ENCODE measurements at places on chromosomes 2 and 18.
A peak's percentile ranks its signal among the peaks of the same experiment; 100 is the strongest.

DNA sequence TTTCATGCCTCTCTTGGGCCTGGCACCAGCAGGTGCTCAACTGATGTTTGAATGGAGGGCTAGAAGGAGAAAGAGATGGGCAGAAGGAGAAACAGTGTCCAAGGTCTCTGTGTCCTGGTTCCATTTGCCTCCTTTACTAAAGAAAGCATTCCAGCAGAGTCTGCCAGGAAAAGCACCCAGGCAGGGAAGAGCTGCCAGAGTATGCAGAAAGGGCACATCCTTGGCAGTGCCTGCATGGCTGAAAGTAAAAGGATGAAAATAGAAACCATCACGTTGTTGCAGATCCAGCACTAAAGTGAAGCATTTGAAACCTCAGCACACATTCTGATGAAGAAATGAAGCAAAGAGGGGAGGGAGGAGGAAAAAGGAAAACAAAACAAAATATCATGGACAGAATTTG, 142.2 kb downstream of the ESCO1 start:
- DNase-seq = no peak

- DNase-seq = no peak
Observed at GRCh38 chr2:227161947-227162346, 2.1 kb downstream of the COL4A4 start.

DNA sequence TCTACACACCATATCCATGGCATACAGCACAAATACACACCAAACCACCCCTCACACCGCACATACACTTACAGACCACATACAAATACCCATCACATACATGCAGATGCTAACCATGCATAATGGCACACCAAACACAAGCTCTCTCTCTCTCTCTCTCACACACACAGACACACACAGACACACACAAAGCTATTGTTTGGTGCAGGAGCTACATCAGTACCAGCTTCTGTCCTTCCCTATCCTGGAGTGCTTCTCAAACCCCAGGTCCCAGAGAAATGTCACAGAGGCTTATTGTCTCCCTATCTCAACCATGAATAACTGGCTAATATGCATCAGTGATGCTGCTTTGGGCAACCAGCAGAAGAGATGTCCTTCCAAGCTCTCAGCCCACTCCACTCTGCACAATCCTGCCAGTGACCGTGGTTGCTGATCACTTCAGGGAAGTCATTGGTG, 36.5 kb upstream of the ST3GAL5 start:
- no peak for DNase-seq

GRCh38 chr2:85803704-85804425, 50.1 kb downstream of the ATOH8 start:
- DNase-seq = no peak

- no peak for DNase-seq
Observed at GRCh38 chr2:228378696-228379425, 197.4 kb upstream of the SPHKAP start.

- DNase-seq = no peak
Observed at GRCh38 chr2:174121175-174121574, 127.2 kb downstream of the OLA1 start.

DNA sequence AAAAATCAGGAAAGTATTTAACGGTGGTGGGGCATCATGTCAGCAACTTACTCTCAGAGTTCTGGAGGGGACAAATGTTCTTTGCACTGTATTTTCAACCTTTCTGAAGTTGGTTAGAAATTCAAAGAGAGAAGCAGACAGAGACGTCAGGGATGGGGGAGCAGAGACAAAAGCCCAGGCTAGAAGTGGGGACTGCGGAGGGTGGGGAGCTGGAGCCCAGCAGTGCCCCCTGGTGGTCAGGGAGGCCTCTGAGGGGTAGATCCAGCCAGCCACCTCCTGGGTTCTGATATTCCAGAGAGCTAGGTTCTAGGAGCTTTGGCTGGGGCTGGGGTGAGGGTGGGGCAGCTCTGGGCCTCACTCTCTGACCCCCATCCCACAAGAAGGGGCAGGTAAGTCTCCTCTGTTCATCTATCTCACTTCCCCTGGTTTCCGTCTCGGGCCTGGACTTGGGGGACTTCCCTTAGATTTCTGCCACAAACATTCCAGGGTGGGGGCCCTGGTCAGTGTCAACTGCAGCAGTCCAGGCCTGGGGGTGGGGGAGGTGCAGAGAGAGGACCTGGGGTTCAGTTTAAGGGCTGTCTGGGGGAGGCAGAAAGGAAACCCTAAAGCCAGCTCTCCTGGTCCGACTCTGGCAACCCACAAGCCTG, 8.9 kb downstream of the TNS1 start:
- no peak for DNase-seq

DNA sequence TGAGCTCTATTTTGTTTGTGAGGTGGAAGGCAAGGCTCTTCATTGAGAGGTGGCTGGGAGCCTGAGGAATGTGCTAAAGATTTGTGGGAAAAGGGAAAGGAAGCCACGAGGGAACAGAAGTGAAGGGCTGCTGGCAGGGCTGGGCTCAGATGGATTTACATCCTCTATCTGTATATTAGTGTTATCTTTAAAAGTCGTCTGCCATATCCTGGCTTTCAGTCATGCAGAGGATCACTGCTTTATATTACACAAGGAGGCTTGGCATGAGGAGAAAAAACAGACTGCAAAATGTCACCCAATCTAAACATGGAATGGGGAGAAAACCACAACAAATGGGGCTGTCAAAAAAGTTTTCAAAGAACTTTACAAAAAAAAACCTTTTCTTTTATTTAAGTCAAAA, 434.4 kb downstream of the HRH4 start:
- no peak for DNase-seq

DNA sequence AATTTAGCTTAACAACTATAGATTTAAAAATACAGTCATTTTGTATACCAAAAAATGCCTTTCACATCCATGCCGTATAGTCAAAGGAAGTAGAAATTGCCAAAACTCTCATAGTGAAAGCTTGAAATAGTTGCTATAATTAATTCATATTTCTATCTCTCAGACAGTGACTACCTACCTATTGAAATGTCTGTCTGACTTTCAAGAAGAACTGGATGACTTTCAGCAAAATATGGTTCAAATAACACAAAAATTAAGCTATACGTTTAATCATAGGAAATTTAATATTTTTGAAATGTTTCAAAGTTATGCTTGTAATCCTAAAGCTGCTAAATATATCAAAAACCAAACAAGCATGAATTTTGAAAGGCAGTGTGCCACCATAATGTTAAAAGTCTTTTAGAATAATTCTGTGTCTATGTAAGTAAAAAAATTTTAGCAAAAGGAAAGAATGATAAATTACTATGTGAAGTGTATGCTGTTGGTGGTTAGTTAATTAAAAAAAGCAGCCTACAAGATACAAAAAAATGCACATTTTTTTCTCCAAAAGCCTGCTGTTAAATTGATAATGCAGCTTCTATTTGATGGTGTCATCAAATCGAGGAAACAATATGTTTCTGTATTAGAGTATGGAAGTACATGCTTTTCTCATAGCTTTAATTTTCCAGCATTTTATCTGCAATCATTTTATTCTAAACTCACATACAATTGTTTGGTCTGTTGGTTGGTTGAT, 57.7 kb upstream of the ST6GAL2 start:
- DNase-seq = no peak

DNA sequence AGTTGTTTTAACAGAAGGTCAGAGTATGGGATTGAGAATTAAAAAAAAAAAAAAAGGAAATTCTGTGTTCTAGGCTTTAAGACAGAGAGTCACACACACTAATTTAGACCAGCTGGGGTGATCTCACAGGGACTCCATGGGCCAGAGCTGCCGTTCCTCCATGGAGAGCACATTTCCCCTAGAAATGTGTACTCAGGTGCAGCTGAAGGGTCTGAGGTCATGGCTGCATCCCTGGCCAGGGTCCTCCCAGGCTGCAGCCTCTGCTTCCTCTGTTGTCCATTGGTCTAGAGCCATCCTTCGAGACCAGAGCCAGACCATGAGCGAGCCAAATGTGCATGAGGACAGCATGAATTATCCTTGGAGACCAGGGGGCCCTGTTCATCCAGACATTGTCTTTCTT, 190.1 kb upstream of the TNP1 start:
- DNase-seq = peak; percentile 36

GRCh38 chr2:23954325-23955014, 14.2 kb downstream of the UBXN2A start:
- no peak for DNase-seq

GRCh38 chr2:55399815-55400214, 19.8 kb downstream of the CCDC88A start:
- no peak for DNase-seq

DNA sequence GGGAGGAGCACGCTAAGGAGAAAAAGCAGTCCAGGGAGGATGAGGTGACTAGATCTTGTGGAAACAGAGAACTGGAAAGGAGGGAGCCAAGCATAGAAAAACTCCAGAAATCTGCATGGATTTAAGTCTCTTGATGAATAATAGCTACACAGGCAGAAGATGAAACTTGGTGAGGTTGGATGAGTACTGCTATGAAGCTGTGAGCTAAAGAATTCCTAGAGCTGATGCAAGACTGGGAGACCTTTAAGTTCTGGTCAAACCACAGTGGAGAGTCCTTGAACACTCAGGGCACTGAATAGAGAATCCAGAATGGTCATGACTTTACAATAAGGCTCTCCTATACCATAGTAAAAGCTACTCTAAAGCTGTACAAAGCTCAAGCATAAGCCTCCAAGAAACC, 18.4 kb upstream of the PIEZO2 start:
- DNase-seq = no peak

- DNase-seq = no peak
Observed at GRCh38 chr2:198660501-198660900, 797.2 kb downstream of the SATB2 start.

DNA sequence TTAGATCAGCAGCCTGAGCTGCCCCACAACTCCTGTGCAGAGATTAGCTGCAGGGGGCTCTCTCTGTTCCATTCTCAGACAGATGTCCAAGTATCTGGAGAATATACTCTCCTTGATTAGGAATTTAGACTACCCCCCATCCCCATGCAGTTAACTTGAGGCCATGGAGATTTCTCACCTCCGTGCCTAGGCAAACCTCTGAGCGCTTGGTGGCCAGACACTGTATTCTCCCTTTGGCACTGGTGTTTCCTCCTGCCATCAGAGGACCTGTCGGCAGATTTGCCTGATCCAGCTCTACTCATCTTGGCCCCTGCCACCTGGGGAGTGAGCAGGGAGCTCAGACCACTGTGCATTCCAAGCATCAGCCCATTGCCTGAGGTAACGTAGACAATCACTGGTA, 48.3 kb downstream of the ZNF804A start:
- no peak for DNase-seq

GRCh38 chr2:75621228-75621627, 25.4 kb upstream of the MRPL19 start:
- DNase-seq = no peak
